Hematopoietic multipotent progenitor cell treated with erythropoietin and hydrocortisone succinate and interleukin-3 and kit ligand, for 15 days (in vitro differentiated cells): ENCODE measurements at places on chromosomes 2 and 18.

- no peak for DNase-seq
These were observed 155.1 kb downstream of the DYSF start for GRCh38 chr2:71608441-71608840.

DNA sequence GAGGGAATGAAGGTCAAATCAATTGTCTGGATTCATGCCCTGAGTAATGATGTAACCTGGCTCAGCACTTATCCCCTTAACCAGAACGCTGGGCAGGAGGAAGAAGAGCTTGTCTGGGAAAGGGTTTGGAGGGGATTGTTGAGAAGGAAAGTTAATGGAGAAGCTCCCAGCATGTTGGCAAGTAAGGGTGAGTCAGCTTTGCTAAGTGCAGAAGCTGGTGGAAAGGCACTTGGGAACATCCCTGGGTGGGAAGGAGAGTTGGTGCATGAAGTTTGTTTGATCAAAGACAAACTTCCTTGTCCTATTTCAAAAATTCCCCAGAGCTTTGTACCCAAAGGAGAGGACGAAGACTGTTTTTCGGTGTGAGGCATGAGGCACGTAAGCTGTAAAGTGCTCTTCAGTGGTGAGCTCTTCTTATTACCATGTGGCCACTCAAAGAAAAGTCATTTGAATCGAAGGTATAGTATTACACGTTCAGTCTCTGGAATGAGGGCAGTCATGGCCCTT is 17.6 kb upstream of the DAW1 start:
- no peak for DNase-seq

GRCh38 chr2:179447839-179448447 is 183.3 kb upstream of the SESTD1 start:
- no peak for DNase-seq

- no peak for DNase-seq
These were observed 128.2 kb upstream of the GLI2 start for GRCh38 chr2:120607506-120607905.

DNA sequence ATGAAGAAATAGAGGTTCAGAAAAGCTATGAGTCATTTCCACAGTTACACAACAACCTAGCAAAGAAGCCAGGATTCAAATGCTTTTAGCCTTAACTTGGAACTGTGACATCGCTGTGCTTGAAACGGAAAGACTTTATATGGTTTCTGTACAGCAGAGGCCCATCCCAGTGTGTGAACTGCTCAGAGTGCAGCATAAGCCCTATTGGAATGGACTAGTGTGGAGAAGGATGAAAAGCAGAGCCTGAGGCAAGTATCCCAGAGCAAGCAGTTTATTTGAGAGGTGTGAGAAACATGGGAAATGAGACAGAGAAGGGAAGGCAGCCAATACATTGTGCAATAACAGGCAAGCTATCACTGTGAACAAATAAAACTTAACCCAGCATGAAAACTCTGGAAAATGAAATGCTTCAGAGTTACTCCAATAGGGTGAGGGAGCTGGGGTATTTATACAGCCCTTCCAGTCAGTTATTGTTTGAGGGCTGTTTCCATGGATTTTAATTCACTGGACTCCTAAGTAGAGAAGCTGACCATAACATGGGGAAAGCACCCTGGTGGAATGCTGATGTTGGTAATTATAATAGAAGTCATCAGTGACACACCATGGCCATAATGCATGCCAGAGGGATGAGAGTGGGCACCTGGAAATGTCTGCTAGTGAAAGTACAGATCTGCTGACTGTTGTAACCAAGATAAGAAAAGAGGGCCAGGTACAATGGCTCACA is 254.0 kb upstream of the POU3F3 start:
- no peak for DNase-seq

DNA sequence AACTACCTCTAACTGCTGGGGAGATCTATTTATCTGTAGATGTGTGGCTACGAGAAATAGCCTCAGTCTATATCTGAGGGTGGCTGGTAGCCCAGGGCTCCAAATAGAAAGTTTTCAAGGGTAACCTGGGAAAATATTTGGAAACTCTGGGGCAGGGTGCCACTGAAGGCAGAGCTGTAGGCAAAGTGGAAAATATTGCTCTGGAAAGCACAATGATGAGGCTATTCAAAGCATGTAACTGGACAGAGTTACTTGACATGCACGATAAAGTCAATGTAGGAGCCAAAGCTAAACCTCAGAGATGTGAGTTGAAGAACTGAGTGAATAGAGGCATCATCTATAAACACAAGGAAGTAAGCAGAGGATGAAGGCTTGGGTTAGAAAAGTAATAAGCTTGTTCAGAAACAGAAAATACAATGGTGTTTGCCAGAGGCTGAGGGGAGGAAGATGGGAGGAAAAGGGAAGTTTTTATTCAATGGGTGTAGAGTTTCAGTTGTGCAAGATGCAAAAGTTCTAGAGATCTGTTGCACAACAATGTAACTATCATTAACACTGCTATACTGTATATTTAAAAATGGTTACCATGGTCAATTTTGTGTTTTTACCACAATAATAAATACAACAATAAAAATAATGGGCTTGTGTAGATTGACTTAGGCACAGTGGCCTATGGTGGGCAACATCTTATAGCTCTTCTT is 171.6 kb downstream of the MBD2 start:
- no peak for DNase-seq

GRCh38 chr2:109387778-109388469 is 225.8 kb downstream of the SEPTIN10 start:
- DNase-seq: no peak

GRCh38 chr2:10326151-10326616 is 23.5 kb downstream of the HPCAL1 start:
- DNase-seq: no peak

DNA sequence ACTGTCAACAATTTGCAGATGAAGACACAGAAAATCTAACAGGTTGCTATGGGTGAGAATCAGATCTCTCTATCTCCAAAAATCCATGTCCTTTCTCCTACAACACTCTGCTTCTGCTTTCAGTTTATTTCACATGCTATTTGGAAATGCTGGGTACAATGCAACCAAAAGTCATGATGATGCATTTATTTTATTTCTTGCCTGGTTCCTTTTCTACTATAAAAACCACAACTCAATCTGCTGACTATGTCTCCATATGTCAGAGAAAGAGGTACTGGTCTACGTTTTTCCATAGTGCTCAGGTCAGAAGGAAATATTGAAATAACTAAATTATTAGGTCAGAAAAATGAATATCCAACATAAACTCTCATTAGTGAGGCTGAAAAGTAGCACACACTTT is 20.5 kb downstream of the RAD51AP2 start:
- DNase-seq: no peak

DNA sequence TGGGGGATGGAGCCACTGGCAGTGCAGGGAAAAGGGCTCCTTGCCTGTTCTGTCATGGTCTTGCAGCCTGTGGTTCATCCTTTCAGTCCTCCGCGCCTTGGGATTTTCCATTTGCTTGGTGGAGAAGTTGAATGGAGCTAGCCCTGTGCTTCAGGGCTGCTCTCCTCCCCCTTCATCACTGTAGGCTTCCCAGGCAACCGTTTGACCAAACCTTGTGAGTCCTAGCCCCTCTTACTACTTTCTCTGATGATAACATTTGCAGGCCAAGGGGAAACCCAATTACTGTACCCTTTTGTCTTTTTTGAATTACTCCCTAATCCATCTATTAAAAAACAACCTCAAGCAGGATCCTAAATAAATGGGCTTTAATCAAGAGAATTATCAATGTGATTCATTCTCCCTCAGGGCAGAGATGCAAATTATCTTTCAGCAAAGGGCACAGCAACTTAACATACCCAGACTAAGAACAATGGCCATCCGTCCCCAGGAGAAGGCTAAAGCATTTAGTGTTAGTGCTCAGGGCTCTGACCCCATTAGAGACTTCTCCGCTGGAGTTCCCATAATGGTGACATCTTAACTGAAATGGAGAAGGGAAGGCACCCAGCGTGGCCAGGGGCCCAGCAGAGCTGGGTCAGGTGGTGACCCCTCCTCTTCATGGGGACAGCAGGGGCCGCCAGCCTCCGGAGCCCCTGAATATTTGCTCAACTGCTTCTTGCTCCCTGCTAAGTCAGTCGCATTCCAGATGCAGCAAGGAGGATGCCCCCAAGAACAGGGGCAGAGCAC is 40.7 kb downstream of the RHOB start:
- no peak for DNase-seq

- no peak for DNase-seq
These were observed 63.5 kb downstream of the COL5A2 start for GRCh38 chr2:189116087-189116486.

- DNase-seq: no peak
These were observed 819 bp downstream of the ANKRD44 start for GRCh38 chr2:197309691-197310231.

GRCh38 chr18:78138983-78139496 is 840.6 kb upstream of the SALL3 start:
- DNase-seq: no peak

DNA sequence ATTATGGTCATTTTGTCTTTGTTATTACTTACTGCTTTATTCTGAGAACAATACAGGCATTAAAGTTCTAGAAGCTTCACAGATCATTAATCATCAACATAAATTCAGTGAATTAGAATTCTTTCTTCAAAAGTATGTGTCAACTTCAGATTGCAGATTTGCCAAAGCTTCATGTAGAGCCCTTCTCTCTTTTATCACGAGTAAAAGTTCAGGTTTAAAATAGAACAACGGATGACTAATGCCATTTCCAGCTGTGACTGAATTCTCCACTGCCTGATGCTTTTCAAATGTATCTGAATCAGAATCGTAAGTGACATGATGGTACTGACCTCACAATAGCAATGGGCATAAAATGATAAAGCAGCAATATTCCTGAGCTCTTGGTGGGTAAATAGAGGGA is 116.0 kb downstream of the ABCA12 start:
- no peak for DNase-seq

- DNase-seq: no peak
These were observed 110.6 kb upstream of the PXDN start for GRCh38 chr2:1854729-1855547.
